ENCODE measurements at places on chromosomes 2 and 18.

DNA sequence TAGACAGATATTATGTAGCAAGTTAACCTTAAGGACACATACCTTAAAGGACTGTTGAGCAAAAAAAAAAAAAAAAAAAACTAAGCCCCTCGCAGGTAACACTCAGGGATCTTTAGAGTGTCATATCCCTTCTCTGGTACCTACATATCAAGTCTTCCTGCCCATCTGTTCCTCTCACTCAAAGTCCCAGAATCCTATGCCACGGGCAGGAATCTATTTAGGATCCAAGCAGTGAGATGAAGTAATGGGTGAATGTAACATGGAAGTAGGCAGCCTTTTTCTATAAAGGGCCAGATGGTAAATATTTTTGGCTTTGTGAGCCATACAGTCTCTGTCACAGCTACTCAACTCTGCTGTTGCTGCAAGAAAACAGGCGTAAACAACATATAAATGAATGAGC is 496.7 kb downstream of the STK39 start:
- DNase-seq, result no peak

GRCh38 chr2:67561457-67561965 is 164.4 kb downstream of the ETAA1 start:
- no peak for DNase-seq

- DNase-seq, result no peak
These were observed 316.3 kb upstream of the CXCR4 start for GRCh38 chr2:136434251-136434715.

GRCh38 chr2:19224011-19224410 is 134.4 kb downstream of the OSR1 start:
- DNase-seq, result no peak

GRCh38 chr2:56107502-56108220 is 76.1 kb upstream of the CCDC85A start:
- DNase-seq, result no peak

Data from activated CD8-positive, alpha-beta memory T cell treated with anti-CD3 and anti-CD28 coated beads for 1 hour (primary cell).